Stimulated activated CD4-positive, alpha-beta T cell treated with anti-CD3 and anti-CD28 coated beads, Interleukin-15, amount 100 ng/mL, for 48 hours (primary cell): ENCODE measurements at places on chromosomes 3 and 15.

GRCh38 chr15:74196175-74196574, 6.4 kb downstream of the STRA6 start:
- no peak for DNase-seq

- no peak for DNase-seq
Measured at GRCh38 chr3:113274425-113275257, 63.3 kb downstream of the BOC start.

DNA sequence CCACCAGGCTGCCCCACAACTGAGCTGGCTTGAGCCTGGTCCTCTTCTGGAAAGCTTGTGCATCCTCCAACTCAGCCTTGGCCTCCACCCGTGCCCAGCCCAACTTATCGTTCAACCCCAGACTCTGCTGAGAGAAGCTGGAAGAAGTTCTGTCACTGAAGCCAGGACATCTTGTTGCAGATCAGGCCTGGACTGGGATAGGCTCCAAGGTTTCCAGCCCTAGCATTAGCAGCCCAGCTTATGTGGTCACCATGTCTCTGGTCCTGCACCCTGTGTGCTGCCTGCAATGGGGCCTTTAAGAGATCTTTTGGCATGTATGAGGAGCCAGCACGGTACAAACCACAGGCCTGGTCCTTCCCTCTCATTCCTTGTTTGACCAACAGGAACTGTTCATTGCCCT, 15.2 kb upstream of the CAMP start:
- DNase-seq = no peak

DNA sequence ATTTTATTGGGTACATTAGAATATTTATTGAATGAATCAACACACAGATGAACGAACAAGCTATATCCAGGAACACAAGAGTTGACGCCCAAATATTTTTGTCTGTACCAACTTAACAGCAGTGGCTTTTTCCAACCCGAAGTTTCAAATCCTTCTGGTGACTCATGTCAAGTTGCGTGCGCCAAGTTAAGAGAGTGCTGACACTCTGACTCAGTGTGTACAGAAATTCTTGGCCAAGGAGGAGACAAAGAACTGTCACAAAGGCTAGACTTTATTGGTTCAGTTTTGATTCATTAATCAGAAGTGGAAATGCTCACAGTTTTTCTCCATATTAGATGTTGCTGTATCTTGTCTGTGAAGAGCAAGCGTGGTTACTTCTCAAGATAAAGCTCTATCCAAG, 59.6 kb upstream of the TSC22D2 start:
- DNase-seq = no peak

- no peak for DNase-seq
Measured at GRCh38 chr15:34049112-34049511, 10.1 kb upstream of the AVEN start.

DNA sequence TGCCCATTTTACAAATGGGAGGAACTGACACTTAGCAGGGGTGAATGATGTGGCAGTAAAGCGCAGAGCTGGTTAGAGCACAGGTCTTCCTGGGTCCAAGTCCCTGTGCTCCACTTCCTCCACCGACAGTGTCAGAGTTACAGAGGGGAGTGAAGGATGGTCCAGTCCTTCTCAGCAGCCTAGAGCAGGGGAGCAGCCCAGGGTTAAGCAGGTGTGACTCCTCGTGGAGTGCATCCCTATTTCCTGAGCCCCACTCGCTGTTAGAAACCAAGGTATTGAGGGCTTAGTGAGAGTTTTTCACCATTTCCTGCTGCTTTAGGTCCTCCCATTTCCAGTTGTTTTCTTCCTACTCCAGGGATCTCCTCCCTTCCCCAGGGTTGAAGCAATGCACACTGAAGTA, 75.4 kb downstream of the GHSR start:
- DNase-seq = no peak

- no peak for DNase-seq
Measured at GRCh38 chr3:157128771-157129681, 30.9 kb downstream of the CCNL1 start.

DNA sequence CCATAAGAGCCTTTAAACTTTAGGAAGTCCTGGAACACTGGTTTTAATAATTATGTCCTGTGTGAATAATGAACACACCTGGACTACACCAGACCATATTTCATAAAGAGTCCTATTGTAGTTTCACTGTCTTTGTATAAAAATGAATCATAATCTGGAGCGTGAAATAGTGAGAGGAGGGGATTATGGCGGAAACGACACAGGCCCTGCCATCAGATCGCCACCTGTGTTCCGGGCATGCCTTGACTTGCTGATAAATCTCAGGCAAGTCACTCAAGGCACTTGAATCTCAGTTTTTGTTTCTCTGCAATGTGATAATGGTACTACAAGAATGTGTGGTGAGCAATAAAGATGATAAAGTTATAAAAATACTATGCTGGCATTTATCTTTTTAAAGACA, 995.5 kb downstream of the MCTP2 start:
- DNase-seq = no peak

DNA sequence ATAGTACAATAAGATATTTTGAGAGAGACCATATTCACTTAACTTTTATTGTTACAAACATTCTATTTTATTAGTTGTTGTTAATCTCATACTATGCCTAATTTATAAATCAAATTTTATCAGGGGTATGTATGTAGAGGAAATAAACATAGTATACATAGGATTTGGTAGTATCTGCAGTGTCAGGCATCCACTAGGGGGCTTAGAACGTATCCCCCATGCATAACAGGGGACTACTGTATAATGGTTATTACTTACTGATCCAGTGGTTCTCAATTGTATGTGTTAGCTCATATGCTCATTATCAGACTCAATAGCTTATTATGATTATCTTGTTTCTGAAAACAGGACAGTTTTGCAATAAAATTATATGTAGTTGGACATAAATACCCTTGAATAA, 27.6 kb downstream of the CMC1 start:
- no peak for DNase-seq

DNA sequence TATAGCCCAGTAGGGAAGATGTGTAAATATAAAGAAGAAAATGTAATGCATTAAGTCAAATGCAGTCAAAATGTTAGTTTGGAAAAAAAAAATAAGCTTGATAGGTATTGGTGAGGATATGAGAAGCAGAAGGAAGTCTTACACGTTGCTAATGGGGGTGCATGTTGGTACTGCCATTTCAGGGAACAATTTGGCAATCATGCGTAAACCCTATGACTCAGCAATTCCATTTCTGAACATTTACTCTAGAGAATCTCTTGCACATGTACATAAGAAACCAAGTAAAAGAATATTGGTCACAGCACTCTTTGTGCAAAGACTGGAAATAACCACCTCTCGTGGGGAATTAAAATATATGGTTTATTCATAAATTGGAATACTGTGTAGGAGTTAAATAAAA, 35.5 kb upstream of the TIMP4 start:
- no peak for DNase-seq

DNA sequence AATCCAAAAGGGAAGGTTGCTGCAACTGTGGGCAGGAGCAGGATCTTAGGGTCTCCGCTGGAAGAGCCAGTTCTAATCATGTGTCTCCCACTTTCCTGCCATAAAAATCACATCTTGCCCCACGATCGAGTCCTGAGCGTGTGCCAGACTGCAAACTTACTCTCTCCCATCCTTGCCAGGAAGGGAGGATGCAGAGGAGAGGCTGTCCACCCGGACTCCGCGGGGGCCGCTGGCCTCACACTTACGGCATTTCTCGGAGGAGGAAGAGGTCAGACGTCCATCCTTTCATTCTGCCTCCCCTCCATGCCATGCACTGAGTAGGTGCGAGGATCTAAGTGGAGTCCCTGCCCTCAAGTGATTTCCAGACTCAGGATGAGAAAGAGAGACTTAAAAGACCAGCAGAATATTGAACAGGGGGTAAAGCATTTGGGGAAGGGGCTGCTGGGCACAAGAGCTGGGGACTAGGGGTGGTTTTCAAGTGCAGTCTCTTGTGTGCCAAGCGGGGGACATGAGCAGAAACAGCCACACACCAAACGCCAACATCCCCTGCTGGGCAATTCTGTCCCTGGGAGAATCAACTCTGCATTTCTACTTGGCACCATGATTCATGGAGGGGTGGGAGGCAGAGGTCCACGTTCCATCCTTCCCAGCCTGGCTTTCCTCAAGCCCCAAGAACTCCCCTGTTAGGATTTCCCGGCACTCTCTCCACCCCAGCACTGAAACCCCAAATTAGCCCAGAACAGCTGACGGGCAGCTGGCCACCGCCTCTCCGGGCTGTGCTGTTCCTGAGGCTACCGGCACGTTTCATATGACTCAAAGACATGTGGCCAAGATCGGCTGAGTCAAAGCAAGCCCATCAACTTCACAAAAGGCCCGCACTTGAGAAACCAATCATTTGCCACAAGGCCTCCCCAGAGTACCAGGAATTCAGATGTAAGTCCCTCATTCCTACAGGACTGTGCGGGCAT, 11.6 kb downstream of the OXTR start:
- no peak for DNase-seq

DNA sequence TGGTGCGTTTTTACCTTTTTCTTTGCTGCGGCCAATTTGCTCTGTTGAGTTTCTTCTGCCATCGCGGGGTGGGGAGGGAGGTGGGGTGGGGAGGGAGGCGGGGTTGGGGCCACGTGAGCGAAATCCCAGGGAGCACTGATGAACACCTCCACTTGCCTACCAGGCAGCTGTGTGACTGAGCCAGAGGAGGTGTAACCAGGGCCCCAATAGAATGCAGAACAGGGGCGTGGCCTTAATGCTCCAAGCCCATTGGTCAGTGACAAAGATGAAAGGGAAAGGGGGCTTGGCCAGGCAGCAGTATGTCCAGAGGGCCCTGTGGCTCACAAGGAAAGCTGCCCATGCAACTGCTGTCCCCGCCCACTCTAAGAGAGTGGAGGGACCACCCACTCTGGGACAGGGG, 21.4 kb upstream of the OR4F6 start:
- no peak for DNase-seq

DNA sequence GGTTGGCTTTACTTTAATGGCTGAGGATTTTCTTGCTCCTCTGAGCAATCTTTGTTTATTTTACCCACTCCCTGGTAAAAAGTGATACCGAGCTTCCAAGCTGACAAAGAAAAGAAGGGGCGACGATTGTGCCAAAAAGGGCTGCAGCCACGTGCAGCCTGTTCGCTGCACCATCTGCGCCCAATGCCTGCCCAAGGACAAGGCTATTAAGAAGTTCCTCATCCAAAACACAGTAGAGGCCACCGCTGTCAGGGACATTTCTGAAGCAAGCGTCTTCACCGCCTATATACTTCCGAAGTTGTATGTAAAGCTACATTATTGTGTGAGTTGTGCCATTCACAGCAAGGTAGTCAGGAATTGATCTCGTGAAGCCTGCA, 4.4 kb downstream of the ARHGAP31 start:
- no peak for DNase-seq

- no peak for DNase-seq
Measured at GRCh38 chr3:177783338-177783737, 586.1 kb upstream of the TBL1XR1 start.

DNA sequence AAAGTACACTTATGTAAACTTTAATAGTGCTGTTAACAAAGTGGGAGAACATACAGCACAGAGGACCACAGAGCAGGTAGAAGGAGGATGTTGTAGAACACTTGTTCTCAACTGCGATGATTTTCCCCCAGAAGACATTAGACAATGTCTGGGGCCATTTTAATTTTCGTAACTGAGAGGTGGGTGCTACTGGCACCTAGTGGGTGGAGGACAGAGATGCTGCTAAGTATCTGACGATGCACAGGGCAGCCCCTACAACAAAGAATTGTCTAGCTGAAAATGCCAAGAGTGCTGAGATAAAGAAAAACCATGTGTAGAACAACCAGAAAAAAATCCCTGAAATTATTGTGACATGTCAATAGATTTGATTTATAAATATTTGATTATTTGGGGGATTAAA, 5.0 kb upstream of the KBTBD8 start:
- DNase-seq = no peak

DNA sequence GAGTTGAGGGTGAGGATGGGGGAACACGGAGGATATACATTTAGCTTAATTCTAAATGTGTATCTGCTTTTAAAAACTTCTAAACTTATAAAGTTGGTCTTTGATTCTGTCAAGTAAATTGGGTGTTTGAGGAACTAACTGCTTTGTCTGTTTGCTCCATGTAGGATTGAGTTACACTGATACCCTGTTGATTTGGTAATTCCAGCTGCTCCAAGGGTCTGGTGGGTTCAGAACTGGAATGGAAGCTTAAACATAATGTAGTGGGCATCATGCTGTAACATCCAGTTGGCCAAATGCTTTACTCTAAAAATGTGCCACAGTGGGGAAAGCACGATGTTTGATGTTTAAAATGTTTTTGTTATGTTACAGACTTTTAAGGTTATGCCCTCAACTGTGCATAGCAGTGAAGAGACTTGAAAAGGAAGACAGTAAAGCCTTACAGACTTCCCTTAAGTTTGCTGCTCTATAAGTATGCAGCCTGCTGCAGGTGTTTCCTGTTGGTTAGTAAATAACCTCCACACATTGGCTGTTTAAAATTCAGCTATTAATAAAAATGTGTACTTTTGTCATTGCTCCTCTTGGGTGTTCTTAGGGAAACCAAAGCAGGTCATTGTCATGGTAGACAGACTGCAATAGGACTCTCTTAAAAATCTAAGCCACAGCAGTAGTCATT, 5.9 kb upstream of the EDEM1 start:
- no peak for DNase-seq

DNA sequence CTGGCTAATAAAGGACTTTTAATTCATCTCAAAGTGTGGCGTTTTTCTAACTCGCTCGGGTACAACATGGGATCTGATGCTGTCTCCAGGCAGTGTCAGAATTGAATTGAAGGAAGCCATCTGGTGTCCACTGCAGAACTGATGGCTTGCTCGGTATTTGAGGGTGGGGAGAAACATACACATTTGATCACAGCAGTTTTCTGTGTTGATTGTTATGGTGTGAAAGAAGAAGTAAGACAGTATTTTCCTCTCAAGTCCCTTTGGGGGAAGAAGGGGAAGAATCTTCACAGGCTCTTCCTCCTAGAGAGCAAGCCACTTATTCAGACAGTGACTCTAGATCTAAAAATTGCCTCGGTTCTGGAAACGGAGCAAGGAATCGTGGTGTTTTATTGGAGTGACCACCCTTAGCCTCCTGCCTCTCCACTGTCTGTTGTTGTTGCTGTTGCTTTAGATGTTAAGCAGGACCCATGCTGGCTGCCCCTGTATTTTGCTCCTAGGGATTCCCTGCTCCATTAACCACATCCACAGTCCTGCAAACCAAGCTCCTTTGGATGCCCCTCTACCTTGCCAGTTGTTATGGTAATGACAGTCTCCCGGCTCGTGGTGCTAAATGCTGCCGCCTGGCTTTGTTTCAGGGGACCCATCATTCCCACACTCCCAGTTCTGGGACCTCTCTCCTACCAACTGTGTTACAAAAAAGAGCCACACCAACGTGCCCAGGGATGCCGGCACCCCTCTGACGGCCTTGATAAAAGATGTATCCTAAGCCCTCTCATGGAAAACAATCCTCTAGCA, 15.3 kb upstream of the MCCC1 start:
- no peak for DNase-seq

GRCh38 chr3:21330293-21330692, 420.7 kb downstream of the ZNF385D start:
- DNase-seq = no peak

DNA sequence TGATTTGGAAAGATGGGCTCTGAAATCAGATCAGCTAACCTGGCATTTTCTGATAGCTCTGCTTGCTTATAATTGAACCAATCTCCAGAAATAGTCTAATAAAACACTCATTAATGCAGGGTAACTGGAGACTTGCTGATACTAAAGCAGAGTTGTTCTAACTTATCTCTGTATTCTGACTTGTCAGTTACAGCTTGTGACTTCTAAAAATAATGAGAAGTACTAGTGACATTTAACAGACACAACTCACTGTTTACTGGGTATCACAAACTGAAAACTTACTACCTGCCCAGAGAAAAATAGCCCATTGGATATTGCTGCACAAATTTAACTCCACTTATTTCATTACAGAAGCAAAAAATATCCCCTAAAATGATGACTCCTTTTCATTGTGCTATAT, 24.0 kb upstream of the TRPM7 start:
- no peak for DNase-seq
